Activated CD8-positive, alpha-beta T cell treated with anti-CD3 and anti-CD28 coated beads for 36 hours (primary cell): ENCODE measurements at places on chromosomes 2 and 18. TPM values are rescaled to one million over a fixed set of nuclear protein-coding genes. Genes with fewer than 3 reads are reported as not detected.
A peak's percentile ranks its signal among the peaks of the same experiment; 100 is the strongest.

GRCh38 chr18:45357686-45358470 lies 257.4 kb upstream of the SLC14A2 start:
- H3K4me1 ChIP-seq, result no peaks in the 10 kb centered on the region
- no peak overlapping the region for H3K4me3 ChIP-seq
- H3K27me3 ChIP-seq, result peaks cover 6% of the 10 kb centered on the region

DNA sequence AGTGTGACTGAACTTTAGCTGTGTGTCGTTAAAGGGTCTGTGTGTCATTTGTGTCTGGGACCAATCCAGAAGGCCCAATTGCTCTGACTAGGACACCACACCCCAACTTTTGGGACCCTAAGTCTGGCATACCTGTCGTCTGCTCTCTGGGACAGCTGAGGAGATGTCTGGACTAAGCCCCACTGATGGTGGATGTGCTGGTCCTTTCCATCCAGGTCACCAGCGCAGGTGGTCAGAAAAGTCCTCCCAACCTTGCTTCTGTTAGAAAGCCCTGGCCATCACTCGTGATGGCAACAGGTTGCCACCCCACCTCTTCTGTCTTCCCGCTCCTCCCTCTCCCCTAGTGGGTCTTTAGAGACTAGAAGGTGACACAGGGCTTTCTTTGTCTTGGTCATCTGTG lies 37.6 kb upstream of the TWIST2 start:
- H3K27me3 ChIP-seq, result peaks cover 13% of the 10 kb centered on the region
- no peak overlapping the region for H3K27ac ChIP-seq
- H3K4me3 ChIP-seq, result no peak overlapping the region
- no peaks in the 10 kb centered on the region for H3K36me3 ChIP-seq

DNA sequence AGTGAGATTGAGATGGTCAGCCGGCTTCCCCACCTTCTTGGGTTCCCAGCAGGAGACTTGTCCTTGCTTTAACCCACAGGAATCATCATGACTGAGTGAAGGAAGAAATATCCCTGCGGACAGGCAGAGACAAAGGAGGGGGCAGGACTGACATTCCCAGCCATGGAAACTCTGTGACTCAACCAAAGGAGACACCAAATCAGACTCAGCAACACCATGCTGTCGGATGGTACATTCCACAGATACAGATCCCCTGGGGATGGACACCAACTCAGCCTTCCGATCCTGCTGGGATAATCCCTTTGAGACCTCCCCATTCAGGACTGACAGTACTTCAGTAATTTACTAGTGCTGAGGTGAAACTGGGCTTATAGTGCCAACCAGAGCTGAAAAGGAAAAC lies 518.3 kb downstream of the XIRP2 start:
- no peak overlapping the region for H3K4me3 ChIP-seq
- DNase-seq, result no peak
- H3K36me3 ChIP-seq, result no peaks in the 10 kb centered on the region
- no peaks in the 10 kb centered on the region for H3K27me3 ChIP-seq

Gene APLF
- total RNA-seq, result 3.5 TPM

- H3K27me3 ChIP-seq, result no peaks in the 10 kb centered on the region
- H3K4me1 ChIP-seq, result peaks cover 8% of the 10 kb centered on the region
- no peaks in the 10 kb centered on the region for H3K36me3 ChIP-seq
- DNase-seq, result peak; percentile 10
Observed at GRCh38 chr18:10057894-10058791, 144.3 kb downstream of the VAPA start.

DNA sequence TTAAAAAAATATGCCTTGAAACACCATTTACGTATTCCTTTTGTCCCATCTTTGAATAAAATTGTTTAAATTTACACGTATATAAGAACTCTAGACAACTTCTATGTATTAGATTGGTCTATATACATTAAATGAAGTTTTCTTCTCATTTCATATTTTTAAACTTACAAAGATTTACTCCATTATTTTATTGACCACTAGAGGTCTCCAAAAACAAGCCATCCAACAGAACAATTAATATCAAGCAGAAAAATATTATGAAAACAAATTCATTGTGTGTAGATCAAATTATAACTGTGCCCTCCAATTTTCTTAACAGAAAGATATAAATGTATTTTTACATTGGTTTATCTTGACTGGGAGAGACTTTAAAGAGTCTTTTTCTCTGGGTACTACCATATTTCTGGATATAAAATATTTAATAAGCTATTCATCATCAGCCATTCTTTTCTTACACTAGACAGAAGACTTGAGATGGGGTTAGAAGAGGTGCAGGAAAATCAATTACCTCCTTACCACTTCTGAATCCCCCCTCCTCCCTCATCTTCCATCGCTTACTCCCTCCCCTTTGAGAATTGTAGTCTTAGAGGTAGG lies 66.5 kb downstream of the DPP4 start:
- peaks cover 42% of the 10 kb centered on the region for H3K4me1 ChIP-seq
- no peak overlapping the region for H3K27ac ChIP-seq
- no peak overlapping the region for H3K4me3 ChIP-seq
- H3K36me3 ChIP-seq, result peaks cover 49% of the 10 kb centered on the region
- DNase-seq, result no peak
- no peaks in the 10 kb centered on the region for H3K27me3 ChIP-seq

DNA sequence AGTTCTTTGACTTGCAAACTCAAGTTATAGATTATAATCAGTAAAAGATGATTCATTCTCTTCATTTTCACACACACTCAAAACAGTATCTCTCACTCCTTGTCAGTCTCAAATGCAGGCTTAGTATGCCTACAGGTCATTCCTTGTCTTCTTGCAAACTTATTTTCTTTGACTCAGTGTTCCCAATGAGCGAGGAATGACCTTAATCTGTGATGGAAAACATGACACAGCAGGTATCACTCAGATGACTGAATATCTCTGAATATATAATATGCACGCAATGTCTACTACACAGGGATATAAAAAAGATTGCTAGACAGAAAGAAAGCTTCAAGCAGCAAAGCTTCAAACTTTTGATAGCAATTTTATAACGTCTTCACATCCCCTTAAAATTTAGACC lies 127.8 kb upstream of the RGPD4 start:
- no peak for DNase-seq
- no peaks in the 10 kb centered on the region for H3K27me3 ChIP-seq
- no peaks in the 10 kb centered on the region for H3K36me3 ChIP-seq
- H3K4me3 ChIP-seq, result no peak overlapping the region
- H3K27ac ChIP-seq, result no peak overlapping the region
- H3K4me1 ChIP-seq, result no peaks in the 10 kb centered on the region

- H3K27me3 ChIP-seq, result peaks cover 7% of the 10 kb centered on the region
- peaks cover 6% of the 10 kb centered on the region for H3K36me3 ChIP-seq
- H3K27ac ChIP-seq, result no peak overlapping the region
- no peaks in the 10 kb centered on the region for H3K4me1 ChIP-seq
- H3K4me3 ChIP-seq, result no peak overlapping the region
- DNase-seq, result no peak
Observed at GRCh38 chr2:98972582-98973167, 36.6 kb upstream of the CRACDL start.

DNA sequence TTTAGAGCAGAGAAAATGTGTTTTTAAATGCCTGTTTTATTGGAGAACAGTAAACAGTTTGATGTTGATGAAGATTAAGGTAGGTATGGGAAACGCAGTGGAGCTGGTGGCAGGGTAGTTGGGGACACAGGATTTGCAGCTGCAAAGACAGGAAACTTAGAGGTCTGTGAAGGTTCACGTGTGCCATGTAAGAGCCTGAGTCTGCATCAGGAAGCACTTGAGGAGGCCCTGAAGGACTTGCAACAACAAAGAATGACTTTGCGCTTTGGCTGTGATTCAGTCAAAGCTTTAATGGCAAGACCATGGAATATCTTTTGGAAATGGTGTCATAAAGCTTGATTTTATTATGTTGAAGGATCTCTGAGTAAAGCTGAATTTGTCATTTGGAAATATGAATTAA lies 347.6 kb upstream of the KCNJ3 start:
- H3K4me3 ChIP-seq, result no peak overlapping the region
- H3K36me3 ChIP-seq, result no peaks in the 10 kb centered on the region
- H3K27ac ChIP-seq, result no peak overlapping the region
- no peak for DNase-seq
- H3K4me1 ChIP-seq, result no peaks in the 10 kb centered on the region
- H3K27me3 ChIP-seq, result no peaks in the 10 kb centered on the region

DNA sequence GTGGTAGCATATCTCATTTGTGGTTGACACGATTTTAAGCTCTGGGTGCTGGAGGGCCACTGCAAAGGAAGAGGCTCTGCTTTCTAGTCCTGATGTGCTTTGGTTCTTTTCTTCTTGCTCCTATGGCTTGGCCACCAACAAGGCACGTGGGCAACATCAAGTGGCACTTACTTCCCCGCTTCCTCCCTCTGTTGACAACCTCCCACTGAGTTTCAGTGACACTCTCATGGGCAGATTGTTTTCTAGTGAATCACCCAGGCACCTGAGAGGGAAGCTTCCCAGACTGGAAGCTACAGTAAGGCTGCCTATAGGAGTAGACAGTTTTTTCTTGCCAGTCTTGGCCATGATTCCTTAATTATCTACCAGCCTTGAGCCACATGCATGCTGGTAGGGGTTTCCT lies 89.0 kb downstream of the NBAS start:
- no peaks in the 10 kb centered on the region for H3K27me3 ChIP-seq
- no peak for DNase-seq
- H3K4me1 ChIP-seq, result no peaks in the 10 kb centered on the region
- H3K4me3 ChIP-seq, result no peak overlapping the region
- peaks cover 60% of the 10 kb centered on the region for H3K36me3 ChIP-seq

GRCh38 chr2:238916176-238916874 lies 68.4 kb downstream of the TWIST2 start:
- no peak for DNase-seq
- no peaks in the 10 kb centered on the region for H3K36me3 ChIP-seq
- H3K27ac ChIP-seq, result no peak overlapping the region
- H3K4me3 ChIP-seq, result no peak overlapping the region
- H3K4me1 ChIP-seq, result no peaks in the 10 kb centered on the region

DNA sequence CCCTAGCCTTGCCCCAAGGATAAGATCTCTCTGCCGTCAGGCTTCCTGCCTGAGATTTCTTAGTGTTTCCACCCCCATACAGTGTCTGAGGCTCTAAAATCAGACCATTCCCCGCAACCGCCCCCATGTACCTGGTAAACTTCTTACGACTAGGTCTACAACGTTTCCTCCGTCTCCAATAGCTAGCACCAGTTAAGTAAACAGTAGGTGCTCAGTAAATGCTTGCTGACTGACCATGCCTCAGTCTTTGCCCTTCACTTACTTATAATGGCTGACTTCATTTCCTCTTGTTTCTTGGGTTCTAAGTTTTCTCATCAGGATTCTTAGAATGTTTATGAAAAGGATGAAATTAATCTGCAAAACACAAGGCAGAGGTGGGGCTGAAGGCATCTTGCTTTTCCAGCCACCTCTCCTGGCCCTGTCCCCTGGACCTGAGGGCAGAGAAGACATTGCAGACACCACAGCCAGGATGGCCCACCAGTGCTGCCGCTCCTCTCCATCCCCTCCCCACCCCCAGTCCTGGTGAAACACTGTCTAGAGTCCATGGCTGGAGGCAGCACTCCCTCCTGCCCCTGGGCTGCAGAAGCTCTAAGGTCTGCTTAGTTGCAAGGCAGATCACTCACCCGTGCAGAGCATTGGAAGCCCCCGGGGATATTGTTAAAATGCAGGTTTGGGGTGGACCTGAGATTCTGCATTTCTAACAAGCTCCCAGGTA lies 16.9 kb downstream of the TMEM37 start:
- H3K4me3 ChIP-seq, result no peak overlapping the region
- H3K27me3 ChIP-seq, result peaks cover 2% of the 10 kb centered on the region
- DNase-seq, result no peak
- no peak overlapping the region for H3K27ac ChIP-seq
- no peaks in the 10 kb centered on the region for H3K4me1 ChIP-seq

- no peak overlapping the region for H3K27ac ChIP-seq
- no peak for DNase-seq
- no peaks in the 10 kb centered on the region for H3K36me3 ChIP-seq
Observed at GRCh38 chr2:10271509-10271908, 31.2 kb upstream of the HPCAL1 start.

GRCh38 chr2:8534729-8535468 lies 147.0 kb upstream of the ID2 start:
- no peaks in the 10 kb centered on the region for H3K27me3 ChIP-seq
- DNase-seq, result no peak
- peaks cover 26% of the 10 kb centered on the region for H3K4me1 ChIP-seq
- no peak overlapping the region for H3K27ac ChIP-seq
- no peak overlapping the region for H3K4me3 ChIP-seq

- H3K27me3 ChIP-seq, result peaks cover 10% of the 10 kb centered on the region
- no peaks in the 10 kb centered on the region for H3K36me3 ChIP-seq
- peak; percentile 38 for DNase-seq
Observed at GRCh38 chr2:26401739-26402541, at the start of gene DRC1. DRC1 (plus strand) TSS chr2:26401920; CDS start chr2:26401990, 70 bp downstream.

DNA sequence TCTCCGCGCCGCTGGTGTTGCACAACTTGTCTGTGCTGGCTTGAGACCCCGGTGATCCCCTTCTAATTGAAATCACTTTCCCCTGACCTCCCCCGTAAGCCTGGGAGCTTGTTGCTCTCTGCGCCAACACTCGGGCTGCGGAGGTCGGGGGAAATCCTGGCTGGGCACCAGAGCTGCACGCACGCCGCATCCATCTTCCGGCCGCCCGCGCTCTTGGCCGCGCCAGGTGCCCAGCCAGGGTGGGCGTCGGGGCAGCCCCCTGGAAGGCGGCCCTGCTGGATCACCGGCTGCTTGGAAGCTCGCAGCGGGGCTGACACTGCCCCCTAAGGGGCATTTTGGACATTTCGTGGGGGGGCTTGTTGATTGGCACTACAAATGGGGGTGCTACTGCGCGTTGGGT lies 280.3 kb upstream of the SKOR2 start:
- no peak overlapping the region for H3K27ac ChIP-seq
- H3K27me3 ChIP-seq, result peaks cover 26% of the 10 kb centered on the region
- DNase-seq, result no peak
- no peaks in the 10 kb centered on the region for H3K4me1 ChIP-seq

GRCh38 chr2:190717764-190718651 lies 69.1 kb downstream of the NAB1 start:
- no peaks in the 10 kb centered on the region for H3K27me3 ChIP-seq
- peak overlapping the region; percentile 83 for H3K27ac ChIP-seq
- H3K36me3 ChIP-seq, result no peaks in the 10 kb centered on the region
- peak; percentile 42 for DNase-seq

DNA sequence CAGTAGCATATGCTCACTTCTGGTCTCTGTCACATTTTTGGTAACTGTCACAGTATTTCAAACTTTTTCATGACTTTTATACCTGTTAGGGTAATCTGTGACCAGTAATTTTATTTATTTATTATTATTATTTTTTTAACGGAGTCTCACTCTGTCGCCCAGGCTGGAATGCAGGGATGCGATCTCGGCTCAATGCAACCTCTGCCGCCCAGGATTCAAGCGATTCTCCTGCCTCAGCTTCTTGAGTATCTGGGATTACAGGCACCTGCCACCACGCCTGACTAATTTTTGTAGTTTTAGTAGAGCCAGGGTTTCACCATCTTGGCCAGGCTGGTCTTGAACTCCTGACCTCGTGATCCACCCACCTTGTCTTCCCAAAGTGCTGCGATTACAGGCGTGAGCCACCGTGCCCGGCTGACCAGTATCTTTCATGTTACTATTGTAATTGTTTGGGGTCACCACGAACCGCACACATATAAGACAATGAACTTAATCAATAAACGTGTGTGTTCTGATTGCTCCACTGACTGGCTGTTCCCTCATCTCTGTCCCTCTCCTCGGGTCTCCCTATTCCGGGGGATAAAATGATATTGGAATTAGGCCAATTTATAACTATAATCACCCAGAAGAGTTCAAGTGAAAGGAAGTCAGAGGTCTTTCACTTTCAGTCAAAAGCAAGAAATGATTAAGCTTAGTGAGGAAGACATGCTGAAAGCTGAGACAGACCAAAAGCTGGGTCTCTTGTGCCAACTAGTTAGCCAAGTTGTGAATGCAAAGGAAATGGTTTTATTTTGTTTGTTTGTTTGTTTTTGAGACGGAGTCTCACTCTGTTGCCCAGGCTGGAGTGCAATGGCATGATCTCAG lies 22.9 kb downstream of the TGIF1 start:
- H3K4me3 ChIP-seq, result no peak overlapping the region
- DNase-seq, result peak; percentile 21
